Epithelial cell of umbilical artery (primary cell): ENCODE measurements at places on chromosomes 2 and 18. TPM values are rescaled to one million over a fixed set of nuclear protein-coding genes. Genes with fewer than 3 reads are reported as not detected.

Gene FAM237A
- total RNA-seq = not detected in 2 replicates

Gene LYPD6B
- total RNA-seq = not detected in 2 replicates

Gene GCG
- not detected in 2 replicates for total RNA-seq

Gene DES
- under 0.01 and 1.2 TPM in 2 replicates for total RNA-seq
